ENCODE measurements at places on chromosomes 2 and 18. TPM values are rescaled to one million over a fixed set of nuclear protein-coding genes. Genes with fewer than 3 reads are reported as not detected.

Gene RAB12
- total RNA-seq: 35.7 TPM

Gene ZNF516
- 27.7 TPM for total RNA-seq

Gene GREB1
- total RNA-seq: 0.10 TPM

Gene RPRM
- 0.10 TPM for total RNA-seq

Gene CCBE1
- total RNA-seq: under 0.01 TPM

Gene IFIH1
- 78.0 TPM for total RNA-seq

Gene IL36G
- total RNA-seq: not detected

Gene RESP18
- not detected for total RNA-seq

Gene IL18RAP
- total RNA-seq: 33.5 TPM

Gene CACNB4
- 0.84 TPM for total RNA-seq

Gene GAREM2
- 1.0 TPM for total RNA-seq

Gene ASXL2
- 4.4 TPM for total RNA-seq

Gene MBD5
- total RNA-seq: 25.1 TPM

Gene PARD6G
- total RNA-seq: 0.73 TPM

Gene MOGAT1
- total RNA-seq: not detected
